T-helper 9 cell (primary cell): ENCODE measurements at places on chromosomes 11 and 22.

DNA sequence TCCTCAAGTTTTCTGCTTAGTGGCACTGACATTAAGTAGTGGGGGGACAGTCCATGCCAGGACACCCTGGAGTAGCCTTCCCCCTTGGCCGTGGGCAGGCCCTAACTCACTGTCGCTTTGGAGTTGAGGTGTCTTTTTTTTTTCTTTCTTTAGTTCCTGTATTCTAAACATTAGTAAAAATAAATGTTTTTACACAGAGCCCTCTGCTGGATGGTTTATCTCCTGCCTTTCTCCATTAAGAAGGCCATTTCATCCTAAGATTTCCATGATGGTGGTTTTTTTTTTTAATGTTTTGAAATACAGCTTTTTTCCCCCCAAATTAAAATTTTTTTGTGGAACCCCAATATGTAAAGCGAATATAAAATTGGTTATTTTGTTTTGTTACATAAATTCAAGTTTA is 1.8 kb upstream of the TIGD3 start:
- DNase-seq = no peak

DNA sequence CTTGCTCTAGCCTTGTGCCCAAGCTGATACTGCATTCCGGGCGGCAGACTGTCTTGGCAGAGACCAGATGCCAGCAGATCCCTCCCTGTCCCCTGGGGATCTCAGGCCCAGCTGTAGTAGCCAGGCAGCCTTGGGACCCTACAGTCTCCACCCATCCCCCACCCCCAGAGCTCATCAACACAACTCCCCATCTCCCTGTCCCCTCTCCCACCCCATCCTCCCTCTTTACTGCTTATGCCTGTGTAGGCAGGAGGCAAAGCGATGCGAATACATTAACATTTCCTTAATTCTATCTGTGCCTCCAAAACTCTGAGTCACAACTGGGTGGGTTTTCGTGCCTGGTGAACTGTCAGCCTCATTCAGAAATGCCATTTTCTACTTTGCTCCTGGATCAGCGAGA is 547.6 kb downstream of the BUD13 start:
- DNase-seq = no peak

- no peak for DNase-seq
Observed at GRCh38 chr11:64885367-64886286, 7.2 kb upstream of the EHD1 start.

GRCh38 chr22:45628515-45628914 is 43.1 kb upstream of the ATXN10 start:
- no peak for DNase-seq

GRCh38 chr11:109043315-109043714 is 378.4 kb downstream of the DDX10 start:
- no peak for DNase-seq

DNA sequence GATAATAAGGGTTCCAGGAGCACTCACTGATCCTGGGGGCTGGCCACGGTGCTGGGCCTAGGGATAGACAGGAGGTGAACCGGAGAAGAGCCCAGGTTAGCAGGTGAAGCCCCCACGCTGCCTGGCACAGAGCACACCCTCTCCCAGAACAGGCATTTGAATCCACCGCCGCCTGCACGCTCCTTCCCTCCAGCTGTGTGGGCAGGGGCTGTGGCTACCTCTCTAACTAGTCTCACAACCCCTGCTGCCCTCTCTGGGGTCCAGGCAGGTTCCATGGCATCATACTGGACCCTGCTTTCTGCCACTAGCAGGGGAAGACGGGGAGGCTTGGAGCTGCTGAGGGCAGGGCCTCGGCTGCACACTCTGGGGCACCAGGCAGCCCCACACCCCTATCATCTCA is 358.0 kb downstream of the CTTN start:
- DNase-seq = no peak

- no peak for DNase-seq
Observed at GRCh38 chr22:22818861-22819855, 68.5 kb upstream of the IGLL5 start.

GRCh38 chr22:44659140-44659539 is 42.9 kb upstream of the PRR5 start:
- DNase-seq = no peak

- DNase-seq = no peak
Observed at GRCh38 chr11:62508336-62509058, 38.1 kb downstream of the AHNAK start.

DNA sequence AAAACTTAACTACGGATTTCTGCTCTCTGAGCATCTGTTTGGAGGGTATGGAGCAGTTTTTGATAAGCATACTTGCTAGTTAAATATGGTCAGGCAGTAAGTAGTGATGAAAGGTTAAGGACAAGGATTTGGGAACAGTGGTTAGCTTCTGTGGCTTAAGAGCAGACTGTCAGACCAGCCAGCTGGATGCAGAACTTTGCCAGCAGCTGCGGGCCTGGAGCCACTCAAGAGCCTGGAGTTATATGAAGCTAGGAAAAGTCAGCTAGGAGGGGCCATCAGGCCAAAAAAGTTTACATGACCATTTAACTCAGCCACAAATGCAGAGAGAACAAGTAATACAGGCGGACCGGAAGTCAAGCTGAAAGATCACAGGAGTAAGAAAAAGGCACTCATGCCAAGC is 1817.7 kb downstream of the LRRC4C start:
- DNase-seq = no peak

GRCh38 chr11:94184846-94185245 is 56.2 kb downstream of the PANX1 start:
- no peak for DNase-seq

DNA sequence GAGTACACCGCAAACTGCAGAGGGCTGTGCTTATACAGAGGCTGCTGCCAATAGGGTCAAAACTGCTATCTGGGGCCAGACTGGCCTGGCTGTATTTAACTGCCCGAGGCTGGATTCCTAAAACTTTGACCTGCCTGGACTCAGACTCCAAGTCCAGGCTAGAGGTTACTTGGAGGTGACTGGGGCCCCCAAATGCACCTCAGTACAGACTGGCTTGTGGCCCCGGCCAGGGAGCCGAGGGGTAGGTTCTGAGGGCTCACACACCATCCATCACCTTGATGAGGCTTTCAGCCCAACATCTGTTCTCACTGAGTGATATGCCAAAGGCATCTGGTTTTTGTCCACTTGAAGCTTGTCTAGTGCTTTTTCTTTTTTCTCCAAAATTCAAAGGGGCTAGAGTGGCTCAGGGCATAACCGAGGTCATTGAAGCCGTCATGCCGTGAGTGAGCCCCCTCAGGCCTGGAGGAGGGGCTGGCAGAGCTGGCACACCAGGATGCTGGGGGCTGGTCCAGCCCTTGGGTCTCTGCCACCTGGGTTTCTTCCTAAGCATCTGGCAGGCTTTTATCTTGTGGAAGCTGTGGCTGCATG is 52.4 kb upstream of the TTLL12 start:
- no peak for DNase-seq

DNA sequence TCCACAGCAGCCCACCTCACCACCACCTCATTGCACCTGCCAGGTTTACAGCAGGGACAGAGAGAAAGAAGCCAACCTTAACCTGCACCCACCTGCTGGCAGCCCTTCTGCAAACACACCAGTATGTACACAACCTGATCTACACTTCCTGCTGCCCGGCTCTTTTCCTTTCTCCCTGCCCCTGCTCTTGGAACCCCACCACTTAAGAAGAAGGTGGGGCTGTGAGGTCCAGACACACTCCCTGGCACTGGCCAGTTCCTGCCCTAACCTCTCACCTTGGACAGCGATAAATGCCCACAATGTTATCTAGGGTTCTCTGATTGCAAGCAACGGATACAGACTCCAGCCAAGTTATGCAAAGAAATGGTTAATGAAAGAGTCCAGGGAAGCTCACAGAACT is 10.8 kb upstream of the SLC35C1 start:
- no peak for DNase-seq

DNA sequence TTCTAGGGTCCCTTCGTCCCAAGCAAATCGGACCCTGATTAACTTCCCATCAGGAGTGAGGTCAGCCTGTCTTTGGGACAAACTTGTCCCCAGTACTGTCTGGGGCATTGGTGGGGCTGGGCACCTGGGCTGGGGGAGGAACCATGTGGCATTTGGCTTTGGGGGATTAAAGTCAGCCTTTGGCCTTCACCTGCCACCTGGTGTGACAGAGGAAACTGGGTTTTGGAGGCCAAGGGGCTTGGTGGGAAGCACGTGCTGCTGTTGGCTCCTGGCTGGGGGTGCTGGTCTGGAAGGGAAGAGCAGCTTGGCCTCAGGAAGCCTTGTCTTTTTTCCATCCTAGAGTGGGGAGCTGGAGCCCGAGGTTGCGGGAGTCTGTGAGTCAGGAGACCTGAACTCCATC is 78.4 kb upstream of the NECTIN1 start:
- no peak for DNase-seq

GRCh38 chr11:134743820-134744195 is 331.8 kb upstream of the B3GAT1 start:
- no peak for DNase-seq

GRCh38 chr22:33163815-33164214 is 105.6 kb upstream of the SYN3 start:
- DNase-seq = no peak

DNA sequence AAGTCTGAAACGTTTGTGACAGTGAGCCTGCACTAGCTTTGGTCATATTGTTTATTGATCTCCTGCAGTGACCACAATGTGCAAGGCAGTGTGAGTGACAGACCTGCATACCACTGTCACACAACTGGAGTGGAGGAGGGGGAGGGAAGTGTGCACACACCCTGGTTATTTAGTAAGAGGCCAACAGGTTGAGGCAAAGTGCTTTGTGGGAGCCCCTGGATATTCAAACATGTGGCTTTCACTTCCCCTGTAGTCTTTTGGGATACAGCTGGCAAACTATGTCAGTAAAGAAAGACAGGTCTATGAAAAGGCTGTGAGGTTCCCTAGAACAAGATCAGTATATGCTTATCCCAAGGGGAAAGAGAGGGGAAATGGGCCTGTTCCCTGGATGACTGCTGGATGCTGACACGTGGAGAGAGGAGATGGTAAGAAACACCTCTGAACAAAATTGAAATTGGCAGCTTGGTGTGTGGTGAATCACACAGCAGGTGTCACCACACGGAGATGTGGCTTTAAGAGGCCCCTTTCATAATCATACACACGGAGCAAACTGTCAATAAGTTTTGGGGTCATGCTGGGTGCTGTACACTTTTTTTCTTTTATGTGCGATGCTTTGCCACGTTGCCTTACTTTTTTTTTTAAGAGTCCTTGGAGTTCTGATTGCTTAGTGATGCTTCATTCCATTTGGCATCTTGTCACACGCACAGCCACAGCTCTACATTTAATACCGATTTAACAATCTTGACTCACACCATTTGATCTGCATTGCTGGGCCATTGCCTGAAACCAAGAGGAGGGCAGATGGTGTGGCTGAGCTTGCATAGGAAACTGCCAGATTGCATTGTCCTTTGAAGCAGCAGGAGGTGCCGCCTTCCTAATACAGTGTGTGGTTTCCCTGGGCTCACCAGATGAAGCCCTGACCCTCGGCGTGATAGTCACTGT is 11.3 kb downstream of the OSBP2 start:
- no peak for DNase-seq

- DNase-seq = no peak
Observed at GRCh38 chr11:95045812-95046211, 3.4 kb upstream of the KDM4F start.
